ENCODE measurements at places on chromosomes 7 and 10.

- no peak for DNase-seq
These were observed 43.4 kb downstream of the INHBA start for GRCh38 chr7:41659539-41659938.

- no peak for DNase-seq
These were observed 96.4 kb downstream of the BUB3 start for GRCh38 chr10:123250640-123251039.

- no peak for DNase-seq
These were observed 97.0 kb upstream of the PPIF start for GRCh38 chr10:79250259-79250658.

DNA sequence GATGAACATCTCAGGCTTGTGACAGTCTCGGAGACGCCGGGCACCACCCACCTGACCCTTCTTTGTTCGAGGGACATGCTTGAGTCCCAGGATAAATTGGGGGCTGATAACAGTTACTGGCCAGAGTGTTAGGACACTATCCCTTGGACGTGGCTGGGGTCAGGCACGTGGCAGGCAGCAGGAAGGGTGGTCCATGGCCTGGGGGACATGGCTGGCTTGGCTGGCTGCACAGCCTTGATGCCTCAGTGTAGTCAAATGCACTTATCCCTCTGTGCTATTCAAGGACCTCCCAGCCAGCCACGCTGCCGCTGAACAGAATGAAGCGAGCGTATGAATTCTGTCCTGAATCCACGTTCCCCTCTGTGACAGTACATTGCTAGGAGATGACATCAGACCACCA lies 662.0 kb upstream of the FOXK1 start:
- DNase-seq: no peak

DNA sequence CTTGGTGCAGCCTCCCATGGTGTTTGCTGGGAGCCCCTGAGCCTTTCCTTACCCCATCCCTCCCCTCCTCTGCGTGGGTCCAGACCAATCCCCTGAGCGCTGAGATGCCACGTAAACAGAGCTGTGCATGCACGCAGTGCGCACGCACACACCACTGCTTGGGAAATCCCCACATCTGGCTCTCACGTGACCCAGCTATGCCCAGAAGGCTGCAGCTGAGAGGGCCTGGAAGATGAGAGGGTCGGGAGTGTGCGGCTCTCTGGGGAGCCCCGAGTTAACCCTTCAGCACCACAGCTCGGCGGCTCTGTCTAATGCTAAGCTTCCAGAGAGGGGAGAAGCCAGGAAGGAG lies 177.2 kb downstream of the SH3PXD2A start:
- peak; percentile 19 for DNase-seq

GRCh38 chr10:125984865-125985495 lies 88.6 kb downstream of the FANK1 start:
- no peak for DNase-seq

DNA sequence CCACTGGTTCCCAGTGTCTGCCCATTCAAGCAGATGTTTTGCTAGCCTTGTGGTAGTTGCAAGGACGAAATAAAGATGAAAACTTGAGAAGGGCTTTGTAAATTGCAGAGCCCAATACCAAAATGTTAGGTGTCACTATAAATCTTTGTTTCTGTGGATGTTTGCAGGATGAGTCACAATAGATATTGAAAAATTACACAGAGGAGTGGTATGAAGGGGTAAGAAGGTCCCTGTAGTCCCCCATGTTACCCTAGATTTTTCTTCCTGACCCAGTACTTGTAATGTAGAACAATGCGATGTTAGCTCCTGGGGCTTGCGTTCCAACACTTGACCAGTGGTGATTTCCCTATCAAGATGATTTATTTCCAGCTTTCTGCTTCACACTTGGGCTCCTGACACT lies 102.6 kb upstream of the LYZL1 start:
- no peak for DNase-seq

- no peak for DNase-seq
These were observed 516.7 kb downstream of the PARD3 start for GRCh38 chr10:34298346-34298818.

DNA sequence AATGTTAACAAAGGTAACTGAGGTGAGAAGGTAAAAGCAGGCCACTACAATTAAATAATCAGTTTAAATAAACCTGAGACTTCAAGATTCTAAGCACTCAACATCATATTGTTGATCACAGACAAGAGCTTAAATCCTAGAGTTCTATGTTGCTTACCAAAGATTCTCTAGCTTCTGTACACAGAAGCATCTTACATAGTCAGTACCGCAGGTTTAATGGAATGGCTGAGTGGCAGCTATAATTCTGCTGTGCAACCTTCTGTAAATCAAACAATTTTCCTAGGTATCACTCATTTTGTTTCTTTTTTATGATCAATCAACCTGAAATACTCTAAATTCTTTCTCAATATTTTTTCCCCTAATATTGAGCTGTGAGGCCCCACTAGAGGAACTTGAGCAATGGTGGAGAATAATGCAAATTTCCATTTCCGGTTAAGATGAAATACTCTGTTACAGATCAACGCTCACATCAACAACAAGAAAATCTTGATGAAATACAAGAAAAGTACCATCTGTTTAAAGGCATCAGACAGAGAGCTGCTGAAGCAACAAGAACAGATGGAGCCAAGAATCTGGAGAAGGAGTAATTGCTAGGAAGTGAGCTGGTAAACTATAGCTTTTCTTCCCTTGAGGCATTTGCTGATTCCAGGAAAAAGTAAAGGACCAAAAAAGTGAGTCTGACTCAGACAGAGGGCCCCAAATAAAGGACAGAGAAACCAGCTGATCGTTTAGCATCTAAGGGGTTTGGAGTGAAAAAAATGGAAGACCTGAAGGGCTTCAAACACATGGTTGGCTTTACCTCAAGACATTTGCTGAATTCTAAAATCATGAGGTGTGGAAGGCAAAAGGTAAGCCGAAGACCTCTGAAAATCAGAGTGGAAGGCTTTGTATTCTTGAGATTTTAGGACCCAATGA lies 22.6 kb downstream of the PNPLA8 start:
- peak; percentile 84 for DNase-seq

GRCh38 chr7:70322856-70323255 lies 724.6 kb downstream of the AUTS2 start:
- DNase-seq: peak; percentile 98
